Stimulated activated CD4-positive, alpha-beta T cell treated with anti-CD3 and anti-CD28 coated beads, Interleukin-12 subunit alpha, Interleukin-12 subunit beta, amount 100 ng/mL, for 4 hours (primary cell): ENCODE measurements at places on chromosomes 6 and 20.

- DNase-seq: no peak
Observed at GRCh38 chr20:11588875-11589274, 328.8 kb upstream of the BTBD3 start.

DNA sequence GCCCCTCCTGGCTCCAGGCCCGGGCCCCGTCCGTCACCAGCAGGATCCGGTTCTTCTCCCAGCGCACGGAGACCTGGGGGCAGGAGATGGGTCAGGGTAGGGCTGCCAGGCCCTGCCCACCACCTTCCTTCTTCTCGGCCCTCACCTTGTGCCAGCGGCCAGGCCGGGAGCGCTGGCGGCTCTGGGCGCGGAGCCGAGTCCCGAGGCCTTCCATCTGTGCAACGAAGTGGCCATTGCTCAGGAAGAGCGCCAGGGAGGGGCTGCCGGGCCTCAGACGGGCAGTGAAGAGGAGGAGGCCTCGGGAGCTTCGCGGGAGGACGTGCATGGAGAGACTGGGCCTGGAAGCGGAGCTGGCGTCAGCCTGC lies 7.9 kb downstream of the ADRM1 start:
- no peak for DNase-seq

DNA sequence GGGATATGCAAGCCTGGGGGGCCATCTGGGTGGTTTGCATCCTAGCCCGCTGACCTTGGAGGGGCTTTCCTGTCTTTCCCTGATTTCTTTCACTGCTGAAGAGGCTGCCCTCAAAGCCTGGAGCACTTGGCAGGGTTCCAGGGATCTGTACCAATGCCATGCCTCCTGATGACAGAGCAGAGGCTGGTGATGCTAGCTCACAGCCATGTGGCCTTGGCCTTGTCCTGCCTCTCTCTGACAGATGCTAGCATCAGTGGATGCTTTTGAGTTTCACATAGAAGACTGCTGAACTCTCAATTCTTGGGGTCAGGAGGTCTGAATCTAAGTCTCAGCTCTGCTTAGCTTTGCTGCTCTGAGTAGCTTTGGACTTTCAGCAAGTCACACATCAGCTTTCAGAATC lies 21.9 kb upstream of the RREB1 start:
- no peak for DNase-seq

DNA sequence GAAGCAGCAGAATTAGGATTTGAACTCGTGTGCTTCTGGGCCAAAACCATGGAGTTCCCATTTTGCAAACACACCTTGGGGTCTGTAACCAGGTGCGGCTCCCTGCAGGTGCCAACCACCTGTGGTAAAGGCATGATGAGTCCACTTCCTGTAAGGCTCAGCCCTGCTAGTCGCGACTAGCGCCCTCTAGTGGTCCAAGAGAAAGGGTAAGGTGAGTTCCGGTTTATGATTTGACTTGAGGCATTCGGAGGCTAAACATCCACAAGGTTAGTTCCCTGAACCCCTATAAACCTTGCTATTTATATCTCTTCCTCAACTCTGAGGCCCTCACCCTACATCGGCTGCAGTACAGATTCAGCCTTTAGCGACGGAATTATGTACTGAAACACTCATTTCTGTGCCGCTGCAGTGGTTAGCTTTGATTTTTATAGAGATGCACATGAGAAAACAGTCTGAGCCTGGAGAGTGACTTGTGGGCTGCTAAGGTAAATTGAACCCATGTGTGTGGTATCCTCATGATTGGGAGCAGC lies 173.4 kb downstream of the PLCB1 start:
- DNase-seq: peak; percentile 45

GRCh38 chr6:141956046-141956761 lies 176.5 kb upstream of the GJE1 start:
- DNase-seq: no peak

- no peak for DNase-seq
Observed at GRCh38 chr20:62119591-62120364, 2.5 kb upstream of the LSM14B start.

DNA sequence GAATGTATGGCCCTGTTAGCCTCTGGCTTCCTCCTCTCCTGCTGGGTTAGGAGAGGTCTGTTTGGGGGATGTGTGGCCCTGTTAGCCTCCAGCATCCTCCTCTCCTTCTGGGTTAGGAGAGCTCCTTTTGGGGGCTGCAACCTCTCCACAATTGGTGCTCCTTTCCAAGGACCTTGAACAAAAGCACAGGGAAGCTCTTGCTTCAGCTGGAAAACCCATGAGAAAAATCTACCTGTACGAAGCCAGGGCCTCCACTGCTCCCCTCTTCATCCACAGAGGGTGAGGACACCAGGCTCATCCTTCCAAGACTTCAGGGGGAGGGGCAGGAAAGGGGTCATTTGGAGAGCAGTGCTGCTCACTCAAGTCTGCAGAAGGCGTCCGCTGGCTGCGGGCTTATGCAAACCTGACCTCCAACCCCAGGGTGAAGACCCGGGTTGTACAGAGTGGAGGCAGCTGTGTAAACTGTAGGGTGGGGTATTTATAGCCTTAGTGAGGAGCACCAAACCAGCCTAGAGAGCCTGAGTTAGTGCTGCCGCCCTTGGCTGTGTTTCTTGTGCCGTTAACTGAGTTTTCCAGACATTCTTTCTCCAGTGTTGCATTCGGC lies 62.1 kb downstream of the SLC24A3 start:
- no peak for DNase-seq

DNA sequence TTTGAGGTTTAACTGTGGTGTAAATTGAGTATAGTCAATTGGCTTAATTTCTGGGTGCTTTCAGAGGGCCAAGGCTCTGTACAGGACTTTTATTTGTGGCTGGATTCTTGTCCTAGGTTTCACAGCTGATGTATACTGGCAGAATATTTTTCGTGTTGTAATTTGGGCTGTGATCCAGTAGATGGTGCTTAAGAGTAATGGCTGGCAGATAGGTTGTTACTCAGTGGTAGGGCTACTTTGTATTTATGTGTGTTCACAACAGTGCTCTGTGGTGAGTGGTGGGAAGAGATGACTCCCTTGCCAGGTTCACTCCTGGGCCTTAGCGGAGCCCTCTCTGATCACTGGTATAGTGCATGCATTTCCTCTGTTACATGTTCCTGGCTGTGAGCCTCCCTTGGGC lies 34.5 kb upstream of the FERMT1 start:
- DNase-seq: no peak

- DNase-seq: no peak
Observed at GRCh38 chr20:50482396-50482981, 27.7 kb upstream of the PTPN1 start.

DNA sequence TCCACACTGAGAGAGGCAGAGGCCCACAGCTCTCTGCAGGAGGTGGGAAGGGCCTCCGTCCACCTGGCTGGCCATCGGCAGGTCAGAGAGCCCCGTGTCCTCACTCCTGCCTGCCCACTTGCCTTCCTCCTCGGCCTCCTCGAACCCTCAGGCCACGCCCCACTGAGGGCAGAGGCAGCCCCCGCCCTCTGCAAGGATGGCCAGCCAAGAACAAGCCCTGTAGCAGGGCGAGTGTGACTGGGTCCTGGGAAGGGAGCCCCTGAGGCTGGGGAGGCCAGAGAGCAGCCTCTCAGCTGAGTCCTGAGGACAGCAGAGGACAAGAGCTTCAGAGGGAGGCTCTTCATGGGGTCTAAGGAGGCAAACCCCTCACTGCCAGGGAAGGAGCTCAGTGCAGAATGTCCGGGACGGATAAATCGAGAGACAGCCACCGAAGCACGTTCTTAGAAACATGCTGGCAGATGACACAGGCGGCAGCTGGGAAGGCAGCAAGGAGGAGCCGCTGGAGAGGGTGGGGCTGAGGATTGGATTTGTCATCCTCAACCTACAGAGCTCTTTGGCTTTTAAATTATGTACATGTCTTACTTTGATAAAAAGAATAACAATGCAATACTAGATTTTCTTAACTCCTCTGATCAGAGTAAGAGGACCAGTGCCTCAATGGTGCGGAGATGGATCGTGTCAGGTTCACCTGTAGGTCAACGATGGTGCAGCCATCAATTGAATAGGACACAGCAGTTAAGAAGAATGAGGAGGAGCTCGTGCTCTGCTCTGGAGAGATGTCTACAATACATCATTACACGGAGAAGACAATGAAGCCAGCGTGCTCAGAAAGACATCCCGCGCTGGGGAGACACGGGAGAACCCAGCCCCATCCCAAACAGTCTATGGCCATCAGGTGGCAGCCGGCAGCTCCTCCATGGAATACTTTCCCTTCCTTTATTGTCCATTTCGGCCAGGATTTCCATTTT lies 53.0 kb downstream of the GNAS-AS1 start:
- DNase-seq: no peak

DNA sequence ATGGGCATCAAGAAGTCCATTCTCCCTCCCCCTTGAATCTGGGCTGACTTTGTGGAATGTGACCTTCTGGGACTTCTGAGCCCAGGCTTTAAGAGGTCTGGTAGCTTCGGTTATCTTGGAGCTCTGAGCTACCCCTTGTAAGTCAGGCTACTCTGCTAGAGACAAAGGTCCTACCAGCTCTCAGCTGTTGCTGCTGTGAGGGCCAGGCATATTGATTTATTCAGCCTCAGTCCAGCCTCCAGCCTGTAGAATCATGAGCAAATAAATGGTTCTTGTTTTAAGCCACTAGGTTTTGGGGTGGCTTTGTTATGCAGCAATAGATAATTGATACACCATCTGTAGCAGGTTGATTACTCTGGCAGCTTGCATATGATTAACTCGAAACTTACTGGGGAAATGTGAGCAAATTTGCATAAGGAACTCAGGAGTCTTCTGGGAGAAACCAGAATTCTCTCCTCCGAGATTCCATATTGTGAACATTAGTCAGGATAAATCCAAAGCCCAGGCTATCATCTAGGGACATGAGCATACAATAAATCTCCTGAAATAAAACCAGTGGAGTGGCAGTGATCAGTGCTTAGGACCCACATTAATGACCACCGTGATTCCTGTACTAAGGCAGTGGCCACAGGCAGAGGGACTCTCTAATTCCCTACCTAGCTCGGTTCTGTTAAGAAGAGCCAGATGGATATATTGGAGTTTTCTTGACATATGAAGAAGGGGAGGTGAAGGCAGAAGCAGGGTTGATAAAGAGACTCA lies 336.1 kb downstream of the CDC5L start:
- no peak for DNase-seq

GRCh38 chr6:85923013-85923430 lies 280.3 kb upstream of the SYNCRIP start:
- DNase-seq: no peak

DNA sequence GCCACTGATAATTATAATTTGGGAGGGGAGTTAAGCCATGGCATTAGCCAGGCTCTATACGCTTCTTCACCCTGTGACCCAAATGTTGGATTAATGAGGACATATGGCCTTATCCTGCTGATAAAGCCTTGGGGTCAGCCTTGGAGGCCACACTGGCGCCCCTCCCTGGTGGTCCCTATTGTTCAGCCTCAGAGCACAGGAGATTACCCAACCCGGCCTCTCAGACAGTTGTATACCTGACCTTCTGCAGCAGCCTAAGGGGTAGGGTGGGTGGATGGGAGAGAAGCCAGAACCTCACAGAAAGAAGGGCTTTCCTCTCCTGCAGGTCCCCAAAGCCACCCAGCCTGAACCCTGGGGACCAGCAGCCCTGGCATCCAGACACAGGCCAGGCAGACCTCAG lies 76.8 kb downstream of the LINC00237 start:
- DNase-seq: no peak

GRCh38 chr6:101578306-101578705 lies 184.8 kb downstream of the GRIK2 start:
- no peak for DNase-seq
